ENCODE measurements at places on chromosomes 2 and 18.

- H3K4me1 ChIP-seq, result no peaks in the 10 kb centered on the region
- no peak overlapping the region for H3K27ac ChIP-seq
- H3K27me3 ChIP-seq, result no peaks in the 10 kb centered on the region
Measured at GRCh38 chr2:45256867-45257641, 247.8 kb upstream of the SIX2 start.

GRCh38 chr2:75666911-75667310 is 20.3 kb downstream of the MRPL19 start:
- no peak for DNase-seq
- no peaks in the 10 kb centered on the region for H3K4me1 ChIP-seq
- no peak overlapping the region for H3K4me3 ChIP-seq
- H3K27me3 ChIP-seq, result no peaks in the 10 kb centered on the region

- no peak for DNase-seq
- no peak within 1 kb of the TSS for H3K4me3 ChIP-seq
- no peaks in the 10 kb centered on the region for H3K27me3 ChIP-seq
- peak within 1 kb of the TSS; percentile 53 for H3K27ac ChIP-seq
- H3K36me3 ChIP-seq, result no peaks in the 10 kb centered on the region
Measured at GRCh38 chr2:37188570-37188969, at the start of gene SULT6B1. TSS of gene SULT6B1 (minus strand) at chr2:37188670. CDS start at chr2:37188640, 30 bp downstream.

DNA sequence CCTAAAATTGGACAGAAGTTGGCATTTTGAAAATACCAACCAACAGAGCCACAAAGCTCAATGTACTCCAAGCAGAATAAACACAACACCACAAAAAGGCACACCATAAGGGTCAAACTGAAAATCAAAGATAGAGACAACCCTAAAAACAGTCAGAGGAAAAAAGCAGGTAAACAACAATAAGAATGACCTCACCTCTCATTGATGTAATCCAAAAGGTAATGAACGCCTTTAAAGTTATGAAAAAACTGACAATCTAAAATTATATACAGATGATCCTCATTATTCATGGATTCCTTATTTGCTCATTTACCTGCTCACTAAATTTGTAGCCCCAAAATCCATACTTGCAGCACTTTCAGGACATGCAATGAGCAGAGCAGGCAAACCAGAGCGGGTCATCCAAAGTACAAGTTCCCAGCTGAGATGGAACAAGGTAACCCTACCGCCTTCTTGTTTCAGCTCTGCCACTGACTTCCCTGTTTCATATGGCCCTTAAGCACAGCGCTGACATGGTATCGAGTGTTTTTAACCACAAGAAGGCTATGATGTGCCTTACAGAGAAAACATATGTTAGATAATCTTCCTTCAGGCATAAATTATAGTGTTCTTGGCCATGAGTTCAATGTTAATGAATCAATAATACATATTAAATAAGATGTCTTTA is 17.0 kb downstream of the RTN4 start:
- no peak overlapping the region for H3K4me3 ChIP-seq
- no peaks in the 10 kb centered on the region for H3K27me3 ChIP-seq
- peak; percentile 66 for DNase-seq
- peaks cover 27% of the 10 kb centered on the region for H3K4me1 ChIP-seq
- H3K27ac ChIP-seq, result peak overlapping the region; percentile 45
- no peaks in the 10 kb centered on the region for H3K36me3 ChIP-seq

DNA sequence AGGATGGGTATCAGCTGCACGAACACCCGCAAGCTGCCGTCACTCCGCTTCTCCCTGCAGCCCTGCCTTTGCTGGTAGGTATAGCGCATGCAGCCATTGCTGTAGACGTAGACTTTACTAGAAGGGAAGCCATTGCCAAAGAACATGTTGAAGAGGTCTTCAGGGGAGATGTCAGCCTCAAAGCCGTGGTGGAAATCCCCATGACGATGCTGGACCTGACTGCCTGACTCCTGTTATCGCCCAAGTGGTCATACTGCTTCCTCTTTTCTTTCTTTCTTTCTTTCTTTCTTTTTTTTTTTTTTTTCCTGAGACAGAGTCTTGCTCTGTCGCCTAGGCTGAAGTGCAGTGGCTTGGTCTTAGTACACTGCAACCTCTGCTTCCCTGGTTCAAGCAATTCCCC is 68.7 kb upstream of the SPRED2 start:
- H3K4me1 ChIP-seq, result peaks cover 5% of the 10 kb centered on the region
- no peak overlapping the region for H3K4me3 ChIP-seq
- no peak overlapping the region for H3K27ac ChIP-seq
- no peak for DNase-seq
- H3K36me3 ChIP-seq, result no peaks in the 10 kb centered on the region

DNA sequence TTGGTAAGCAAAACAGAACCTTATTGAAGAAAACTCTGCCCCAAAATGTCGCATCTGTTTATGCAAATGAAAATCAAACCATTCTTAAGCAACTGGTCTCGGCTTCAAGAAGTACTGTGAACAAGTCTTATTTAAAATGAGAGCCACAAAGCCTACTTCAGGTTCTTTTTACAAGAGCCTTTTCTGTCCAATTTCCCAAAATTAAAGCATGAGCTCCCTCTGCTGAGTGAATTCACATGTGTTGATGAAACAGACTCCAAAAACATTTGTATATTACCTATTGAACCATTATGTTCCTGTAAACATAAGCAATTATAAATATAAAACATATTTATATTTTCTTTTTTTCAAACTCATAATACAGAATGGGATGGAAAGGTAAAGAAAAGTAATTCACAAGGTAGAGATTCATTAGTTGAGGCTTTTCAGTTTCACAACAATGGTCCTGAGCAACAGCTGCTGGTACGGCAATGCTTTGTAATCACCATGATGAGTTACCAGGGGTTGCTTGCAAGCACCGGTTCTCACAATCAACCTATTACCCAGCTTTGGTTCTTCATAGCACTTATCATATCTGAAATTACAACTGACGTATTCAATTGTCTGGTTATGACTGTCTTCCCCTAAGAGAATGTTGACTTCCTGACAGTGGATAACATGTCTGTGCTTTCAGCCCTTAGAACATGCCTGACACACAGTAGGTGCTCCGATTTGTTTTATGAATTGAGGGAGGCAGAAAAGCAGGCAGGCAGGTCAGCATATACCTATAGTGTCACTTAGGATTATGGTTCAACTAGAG is 108.4 kb upstream of the BZW1 start:
- no peaks in the 10 kb centered on the region for H3K36me3 ChIP-seq
- H3K27ac ChIP-seq, result no peak overlapping the region
- peak; percentile 54 for DNase-seq
- H3K4me1 ChIP-seq, result no peaks in the 10 kb centered on the region
- no peaks in the 10 kb centered on the region for H3K27me3 ChIP-seq

DNA sequence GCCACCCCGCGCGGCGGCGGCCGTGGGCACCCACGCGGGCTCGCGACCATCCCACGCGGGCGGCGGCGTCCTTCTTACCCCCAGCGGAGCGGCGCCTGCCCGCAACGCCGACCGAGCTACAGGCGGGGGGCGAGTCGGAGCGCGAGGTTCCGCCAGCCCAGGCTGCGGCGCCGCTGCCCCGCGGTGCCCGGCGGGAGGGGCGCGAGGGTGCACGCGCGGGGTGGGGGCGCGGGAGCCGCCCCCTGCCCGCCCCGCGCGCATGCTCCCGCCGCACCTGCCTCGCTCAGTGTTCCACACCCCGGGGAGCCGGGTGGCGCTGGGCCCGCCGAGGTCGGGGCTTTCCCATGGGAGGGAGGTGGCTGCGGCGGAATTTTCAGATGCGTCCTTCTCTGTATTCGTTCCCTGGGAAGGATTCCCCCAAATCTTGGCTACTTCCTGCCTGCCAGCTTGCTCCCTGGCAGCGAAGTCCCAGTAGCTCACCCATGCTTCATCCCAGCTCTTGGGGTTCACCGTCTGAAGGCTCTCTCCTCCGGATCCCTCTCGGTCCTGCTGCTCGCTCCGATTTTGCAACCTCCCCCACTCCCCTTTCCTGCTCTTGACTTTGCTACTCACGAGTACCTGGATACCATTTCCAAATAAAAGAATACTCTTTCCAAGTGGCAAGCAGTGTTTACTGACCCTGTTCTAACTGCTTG is at the start of gene L3MBTL4:
L3MBTL4 (minus strand) TSS at position 189 of the 695 bp plus-strand sequence. CDS start 103,286 bp downstream, outside the sequence.
- H3K27me3 ChIP-seq, result peaks cover 8% of the 10 kb centered on the region
- H3K36me3 ChIP-seq, result no peaks in the 10 kb centered on the region
- peaks cover 26% of the 10 kb centered on the region for H3K4me1 ChIP-seq
- peak within 1 kb of the TSS; percentile 41 for H3K27ac ChIP-seq

- H3K27me3 ChIP-seq, result no peaks in the 10 kb centered on the region
- H3K4me1 ChIP-seq, result no peaks in the 10 kb centered on the region
- DNase-seq, result no peak
- no peak overlapping the region for H3K27ac ChIP-seq
- no peaks in the 10 kb centered on the region for H3K36me3 ChIP-seq
Measured at GRCh38 chr18:50097702-50098101, 97.2 kb downstream of the MYO5B start.

All from CD14-positive monocyte (primary cell).